ENCODE measurements at places on chromosomes 7 and 10.

DNA sequence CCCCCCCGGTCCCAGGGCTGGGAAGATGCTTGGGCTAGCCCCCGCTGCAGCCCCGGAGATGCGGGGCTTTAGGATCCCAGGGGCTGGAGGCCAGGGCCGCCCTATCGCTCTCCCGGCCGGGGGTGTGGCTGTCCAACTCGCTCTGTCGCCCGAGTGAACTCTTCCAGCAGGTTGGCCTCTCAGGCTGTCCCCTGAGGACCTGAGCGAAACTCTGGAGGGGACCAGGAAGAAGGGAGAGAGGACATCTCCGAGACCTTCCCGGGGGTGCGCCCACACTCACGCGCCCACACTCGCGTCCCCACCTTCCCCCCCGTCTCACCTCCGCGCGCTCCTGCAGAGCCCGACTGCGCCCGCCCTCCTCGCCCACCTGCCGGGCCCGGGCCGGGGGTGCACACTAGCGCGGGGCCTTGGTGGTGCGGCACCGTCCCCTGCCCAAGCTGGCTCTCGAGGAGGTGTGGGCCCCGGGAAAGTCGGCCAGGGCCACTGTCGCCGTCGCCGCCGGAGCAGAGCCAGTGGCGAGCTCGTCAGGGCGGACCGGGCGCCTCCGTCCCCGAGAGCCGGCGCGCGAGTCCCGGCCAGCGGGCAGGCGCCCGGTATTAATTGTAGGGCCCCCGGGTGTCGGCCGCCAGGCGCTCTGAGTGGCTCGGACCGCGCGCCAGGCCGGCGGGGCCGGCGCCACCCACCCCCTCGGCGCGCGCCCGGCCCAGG is 101.7 kb upstream of the SVIL start:
- DNase-seq, result no peak

DNA sequence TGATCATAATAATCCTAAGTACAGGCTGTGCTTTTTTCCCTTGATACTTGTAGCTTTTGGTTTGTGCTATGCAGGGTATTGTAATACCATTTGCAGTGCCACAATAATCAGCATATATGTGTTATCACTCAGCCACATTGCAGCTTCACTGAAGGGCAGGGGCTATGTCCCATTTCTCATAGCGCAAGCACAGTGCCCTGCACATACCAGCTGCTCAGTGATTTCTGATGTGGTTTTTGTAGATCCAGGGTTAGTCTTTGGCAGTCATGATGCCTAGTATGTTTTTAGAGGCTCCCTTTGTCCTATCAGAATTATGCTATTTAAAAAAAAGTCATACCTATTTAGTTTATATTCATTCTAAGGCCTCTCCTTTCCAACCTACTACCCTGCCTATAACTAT is 25.8 kb downstream of the MET start:
- no peak for DNase-seq

- DNase-seq, result no peak
Measured at GRCh38 chr10:78533098-78533497, 499.4 kb downstream of the RPS24 start.

GRCh38 chr10:83083831-83084230 is 1055.5 kb upstream of the GHITM start:
- DNase-seq, result peak; percentile 56

DNA sequence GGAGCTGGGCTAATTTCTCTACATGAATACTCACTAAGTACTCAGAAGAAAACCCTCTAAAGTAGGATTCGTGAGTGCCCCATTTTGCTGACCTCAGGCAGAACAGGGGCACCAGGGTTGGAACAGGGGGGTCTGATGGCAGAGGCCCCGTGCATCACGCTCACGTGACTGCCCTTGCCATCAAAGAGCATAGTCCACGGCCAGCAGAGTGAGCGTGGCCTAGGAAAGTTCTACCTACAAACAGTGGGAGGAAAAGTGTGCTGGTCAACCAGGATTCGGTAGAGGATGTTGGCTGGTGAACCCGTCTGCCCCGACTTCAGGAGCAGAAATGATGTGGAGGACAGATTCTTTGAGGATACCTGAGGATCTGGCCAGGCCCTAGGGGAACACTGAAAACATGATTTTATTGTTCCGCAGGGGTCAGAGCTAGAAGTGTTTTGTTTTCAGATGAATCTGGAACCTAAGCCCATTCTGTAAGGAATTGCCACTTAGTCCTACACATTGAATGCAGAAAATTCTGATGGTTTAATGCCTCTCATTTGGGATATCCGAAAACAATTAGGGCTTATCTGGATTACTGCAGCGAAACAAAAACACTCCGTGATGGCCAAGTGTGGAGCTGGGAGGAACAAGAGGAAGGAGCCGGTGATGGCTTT is 138.8 kb upstream of the SHH start:
- no peak for DNase-seq

- DNase-seq, result no peak
Measured at GRCh38 chr7:139648941-139649425, 125.5 kb downstream of the CLEC2L start.

- DNase-seq, result no peak
Measured at GRCh38 chr7:4739528-4739992, 35.9 kb upstream of the AP5Z1 start.

DNA sequence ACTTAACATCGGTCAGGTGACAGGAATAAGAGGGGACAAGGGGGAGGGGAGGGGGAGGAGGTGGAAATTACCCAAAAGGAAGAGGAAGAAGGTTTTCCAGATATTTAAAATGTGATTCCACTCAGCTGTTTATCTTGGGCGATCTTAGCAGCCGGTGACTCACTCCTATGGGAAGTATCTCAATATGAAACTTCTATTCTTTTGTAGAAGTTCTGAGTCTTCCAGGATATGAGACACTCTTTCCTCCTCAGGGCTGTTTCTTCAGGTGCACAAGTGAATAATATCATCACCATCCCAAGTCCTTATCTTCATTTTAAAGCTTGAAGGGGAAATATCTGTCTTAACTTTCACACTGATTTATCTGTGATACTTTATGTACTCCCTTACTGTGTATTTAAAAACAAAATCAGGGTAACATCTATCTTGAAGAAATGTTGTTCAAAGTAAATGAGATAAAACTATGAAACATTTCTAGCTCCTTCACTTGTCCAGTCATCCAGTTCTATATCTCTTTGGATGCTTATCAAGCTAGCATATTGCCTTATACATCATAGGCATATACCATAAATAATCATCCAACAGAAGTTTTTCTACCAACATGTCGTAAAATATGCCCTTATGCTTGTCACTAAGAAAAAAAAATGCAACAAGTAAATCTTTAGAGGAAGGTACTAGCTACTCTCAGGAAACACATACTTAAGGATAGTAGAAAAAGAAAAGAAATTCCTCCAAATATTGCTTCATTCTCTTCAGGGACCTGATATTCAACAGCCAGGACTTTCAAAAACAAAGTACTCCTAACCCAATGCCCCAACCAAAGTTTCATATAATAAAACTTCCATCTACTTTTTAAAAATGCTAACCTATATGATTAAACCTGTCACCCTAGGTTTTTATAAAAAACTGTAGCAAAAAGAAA is 13.7 kb downstream of the DOCK4 start:
- DNase-seq, result no peak

DNA sequence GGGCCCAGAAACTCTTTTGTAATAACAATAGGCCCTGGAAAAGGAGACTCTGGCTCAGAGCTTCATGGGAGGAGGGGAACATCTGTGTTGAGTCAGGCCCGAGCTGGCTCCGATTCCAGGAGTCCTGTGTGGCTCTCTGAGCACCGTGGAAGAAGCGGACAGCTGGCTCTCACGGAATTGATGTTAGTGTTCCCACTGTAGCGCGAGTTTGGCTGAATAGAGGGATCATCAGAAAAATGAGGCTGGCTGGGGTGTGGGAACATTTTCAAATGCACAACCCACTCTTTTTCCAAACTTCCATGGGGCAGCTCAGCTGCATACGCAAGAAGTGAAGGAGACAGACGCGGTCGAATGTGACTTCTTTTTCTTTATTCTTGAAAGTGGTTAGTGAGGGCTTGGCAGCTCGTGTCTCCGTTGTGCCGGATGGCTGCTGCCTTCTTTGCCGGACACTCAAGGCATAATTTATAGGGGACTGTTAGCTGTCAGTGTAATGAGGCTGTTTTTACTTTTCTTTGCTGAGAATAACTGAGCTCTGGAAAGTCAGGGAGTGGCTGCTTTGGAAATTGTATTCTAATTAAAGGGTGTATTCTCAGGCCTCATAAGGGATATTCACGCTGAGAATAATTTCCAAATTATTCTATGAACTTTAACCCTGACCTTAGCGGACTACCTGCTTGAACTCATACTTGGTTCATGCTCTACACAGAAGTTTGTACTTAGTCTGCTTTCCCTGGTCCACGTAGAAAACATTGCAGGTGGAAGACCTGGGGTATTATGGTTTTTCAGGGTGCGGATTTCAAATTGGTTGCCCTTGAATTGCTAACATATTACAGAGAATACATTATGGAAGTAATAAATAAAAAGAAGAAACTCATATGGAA is 23.1 kb downstream of the MDFIC start:
- peak; percentile 35 for DNase-seq

DNA sequence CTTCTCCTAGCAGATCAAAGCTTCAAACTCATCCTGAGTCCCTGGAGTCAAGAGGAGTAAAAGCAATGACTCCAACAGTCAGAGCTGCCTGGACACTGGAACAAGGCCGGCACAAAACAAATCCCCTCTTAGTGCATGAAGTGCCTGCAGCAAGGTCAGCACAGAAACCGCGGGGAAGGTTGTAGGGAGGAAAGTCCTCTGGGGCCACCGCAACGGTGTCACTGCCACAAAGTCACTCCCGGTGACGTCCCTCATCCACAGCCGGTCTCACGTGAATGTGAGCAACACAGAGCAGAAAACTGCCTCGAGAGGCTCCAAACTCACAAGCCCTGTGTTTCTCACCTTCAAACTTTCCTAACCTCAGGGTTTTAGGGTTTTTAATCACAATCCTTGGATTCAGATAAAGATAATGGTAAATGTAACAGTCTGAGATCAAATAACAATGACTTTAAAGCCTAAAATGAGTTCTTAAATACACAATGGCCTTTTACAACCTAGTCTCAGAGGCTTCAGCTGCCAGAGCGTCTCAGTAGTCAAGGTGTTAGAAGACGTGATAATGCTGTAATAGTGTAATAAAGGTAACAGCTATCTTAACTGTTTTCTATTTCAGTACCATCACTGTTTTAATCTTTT is 274.3 kb downstream of the ZMYND11 start:
- no peak for DNase-seq

DNA sequence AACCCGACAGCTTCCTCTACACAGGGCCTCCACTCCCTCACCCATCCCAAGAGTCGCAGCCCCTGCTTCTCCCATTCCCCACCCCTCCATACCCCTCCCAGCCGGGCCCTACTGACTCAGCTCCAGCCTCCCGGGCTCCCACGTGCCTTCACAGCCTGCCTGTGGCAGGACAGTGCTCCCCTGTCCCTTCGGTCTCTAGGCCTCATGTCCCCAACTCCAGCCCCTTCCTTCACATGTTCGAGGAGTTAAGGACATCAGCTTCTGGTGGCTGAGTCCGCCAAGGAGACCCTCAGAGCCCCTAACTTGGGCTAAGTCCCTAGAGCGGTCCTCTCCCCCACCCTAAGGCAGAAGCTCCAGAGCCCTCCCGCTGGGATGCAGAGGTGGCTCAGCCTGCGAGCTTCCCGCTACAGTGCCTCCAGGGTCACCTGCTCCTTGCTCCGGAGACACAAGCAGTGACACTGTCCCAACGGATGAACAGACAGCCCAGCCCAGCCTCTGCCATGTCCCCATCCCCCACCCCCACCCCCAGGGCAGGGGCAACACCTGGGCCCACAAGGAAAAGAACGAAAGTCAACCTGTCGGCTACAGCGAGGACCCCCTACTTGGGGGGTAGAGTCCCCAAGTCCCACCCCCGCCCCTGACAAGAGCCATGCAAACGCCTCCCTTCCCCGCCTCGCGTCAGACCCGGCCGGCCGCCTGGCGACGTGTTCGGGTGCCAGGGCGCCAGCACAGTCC is 716 bp downstream of the SMARCD3 start:
- DNase-seq, result peak; percentile 27

- DNase-seq, result no peak
Measured at GRCh38 chr7:94178230-94178629, 174.1 kb upstream of the BET1 start.

DNA sequence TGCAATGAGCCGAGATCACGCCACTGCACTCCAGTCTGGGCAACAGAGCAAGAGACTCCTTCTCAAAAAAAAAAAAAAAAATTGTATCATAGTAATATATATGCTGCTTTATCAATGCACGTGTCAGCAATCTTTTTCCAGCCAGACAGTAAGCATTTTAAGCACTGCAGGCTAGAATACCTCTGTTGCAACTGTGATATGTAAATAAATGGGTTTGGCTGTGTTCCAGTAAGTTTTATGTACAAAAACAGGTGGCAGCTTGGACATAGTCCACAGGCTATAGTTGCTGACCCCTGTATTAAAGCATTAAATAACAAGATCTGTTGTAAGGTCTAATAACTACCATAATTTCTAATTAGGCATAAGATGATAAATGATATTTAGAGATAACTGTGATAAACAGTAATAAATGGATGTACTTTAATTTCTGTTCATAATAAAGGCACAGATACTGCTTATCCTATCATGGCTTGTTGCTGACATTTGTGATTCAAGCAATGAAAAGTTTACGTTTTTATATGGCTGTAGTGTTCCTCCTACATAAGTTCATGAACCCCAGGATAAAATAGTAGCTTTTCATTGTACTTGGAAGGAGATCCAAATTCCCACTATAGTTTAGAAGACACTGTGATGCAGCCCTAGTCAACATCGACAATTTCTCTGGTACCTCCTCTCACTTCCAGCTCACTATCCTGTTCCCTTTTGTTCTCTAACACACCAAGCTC is 161.4 kb downstream of the ELMO1 start:
- no peak for DNase-seq

- DNase-seq, result peak; percentile 91
Measured at GRCh38 chr7:50641442-50642405, 76.5 kb upstream of the DDC start.

GRCh38 chr10:108427146-108427545 is 1262.6 kb upstream of the SORCS1 start:
- no peak for DNase-seq

- no peak for DNase-seq
Measured at GRCh38 chr7:151517601-151518104, 2.0 kb downstream of the RHEB start.

- DNase-seq, result no peak
Measured at GRCh38 chr10:129605266-129605985, 138.4 kb downstream of the MGMT start.

DNA sequence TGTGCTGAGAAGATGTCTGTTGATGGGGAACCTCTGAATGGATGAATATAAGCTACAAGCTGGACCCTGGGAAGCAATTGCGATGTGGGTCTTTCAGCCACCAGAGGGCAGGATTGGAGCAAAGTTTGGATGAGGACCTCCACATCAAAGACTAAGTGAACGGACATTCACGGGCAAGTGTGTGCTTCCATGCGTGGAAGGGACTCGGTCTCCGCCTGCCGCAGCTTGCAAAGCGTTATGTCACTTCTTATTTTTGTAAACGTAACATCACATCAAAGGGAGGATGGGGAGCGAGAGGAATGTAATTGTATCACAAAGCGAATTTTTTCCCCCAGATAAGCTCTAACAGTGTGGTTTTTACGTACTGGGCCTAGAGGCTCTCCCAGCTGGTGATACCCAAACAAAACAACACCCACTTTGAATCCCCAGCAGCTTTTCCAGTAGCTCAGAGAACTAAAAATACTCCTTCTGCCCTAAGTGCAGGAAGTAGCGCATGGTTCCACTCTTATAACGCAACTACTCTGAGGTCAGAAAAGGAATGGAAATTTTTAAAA is 65.0 kb downstream of the VWA2 start:
- peak; percentile 77 for DNase-seq

Data from hippocampal formation (tissue), 2 donors.